ENCODE measurements at places on chromosomes 1 and 21. TPM values are rescaled to one million over a fixed set of nuclear protein-coding genes. Genes with fewer than 3 reads are reported as not detected.
A peak's percentile ranks its signal among the peaks of the same experiment; 100 is the strongest.

DNA sequence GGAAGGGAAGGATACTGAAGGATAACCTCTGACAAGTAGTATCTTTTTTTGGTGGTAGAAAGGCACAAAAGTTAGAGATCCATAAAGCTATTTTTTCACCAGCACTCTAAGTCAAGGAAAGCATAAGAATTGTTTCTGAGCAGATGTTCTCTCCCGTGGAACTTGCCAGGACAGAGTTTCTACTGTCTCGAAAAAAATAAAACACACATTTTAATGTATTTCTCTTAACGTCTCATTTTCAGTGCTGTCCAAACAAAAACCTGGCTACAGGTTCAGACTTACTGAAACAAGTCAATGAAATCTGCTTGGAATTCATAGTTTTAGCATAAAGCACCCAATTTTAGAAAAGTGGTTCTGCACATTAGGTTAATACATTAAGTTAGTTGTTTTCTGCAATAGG is 338.3 kb downstream of the LTN1 start:
- H3K36me3 ChIP-seq = no peaks in the 10 kb centered on the region
- no peak for DNase-seq
- no peaks in the 10 kb centered on the region for H3K4me1 ChIP-seq
- H3K4me3 ChIP-seq = no peak overlapping the region
- no peaks in the 10 kb centered on the region for H3K27me3 ChIP-seq

DNA sequence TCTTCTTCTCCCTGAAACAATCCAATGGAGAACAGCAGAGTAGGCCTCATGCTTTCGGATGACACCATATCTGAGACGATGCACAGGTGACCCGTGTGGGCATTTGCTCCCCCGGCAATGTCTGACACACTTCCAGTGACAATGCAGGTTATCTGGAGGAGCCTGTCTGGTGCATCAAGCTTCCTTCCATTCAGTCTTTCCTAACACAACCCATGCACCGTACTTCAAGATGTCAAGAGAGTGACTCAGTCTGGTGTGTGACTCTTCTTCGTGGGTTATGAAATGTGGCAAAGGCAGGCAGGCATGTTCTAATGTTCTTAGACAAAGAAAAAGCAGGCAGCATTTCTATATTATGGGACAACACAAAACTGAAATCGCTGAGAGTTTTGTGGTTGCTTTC is 159.1 kb downstream of the EDEM3 start:
- H3K4me3 ChIP-seq = no peak overlapping the region
- H3K27me3 ChIP-seq = no peaks in the 10 kb centered on the region
- H3K4me1 ChIP-seq = no peaks in the 10 kb centered on the region
- DNase-seq = no peak
- no peaks in the 10 kb centered on the region for H3K36me3 ChIP-seq
- no peak overlapping the region for H3K27ac ChIP-seq

GRCh38 chr1:172486805-172487454 is 43.1 kb upstream of the PIGC start:
- no peaks in the 10 kb centered on the region for H3K27me3 ChIP-seq
- no peak overlapping the region for H3K4me3 ChIP-seq
- no peaks in the 10 kb centered on the region for H3K36me3 ChIP-seq
- H3K27ac ChIP-seq = no peak overlapping the region
- no peaks in the 10 kb centered on the region for H3K4me1 ChIP-seq
- no peak for DNase-seq

DNA sequence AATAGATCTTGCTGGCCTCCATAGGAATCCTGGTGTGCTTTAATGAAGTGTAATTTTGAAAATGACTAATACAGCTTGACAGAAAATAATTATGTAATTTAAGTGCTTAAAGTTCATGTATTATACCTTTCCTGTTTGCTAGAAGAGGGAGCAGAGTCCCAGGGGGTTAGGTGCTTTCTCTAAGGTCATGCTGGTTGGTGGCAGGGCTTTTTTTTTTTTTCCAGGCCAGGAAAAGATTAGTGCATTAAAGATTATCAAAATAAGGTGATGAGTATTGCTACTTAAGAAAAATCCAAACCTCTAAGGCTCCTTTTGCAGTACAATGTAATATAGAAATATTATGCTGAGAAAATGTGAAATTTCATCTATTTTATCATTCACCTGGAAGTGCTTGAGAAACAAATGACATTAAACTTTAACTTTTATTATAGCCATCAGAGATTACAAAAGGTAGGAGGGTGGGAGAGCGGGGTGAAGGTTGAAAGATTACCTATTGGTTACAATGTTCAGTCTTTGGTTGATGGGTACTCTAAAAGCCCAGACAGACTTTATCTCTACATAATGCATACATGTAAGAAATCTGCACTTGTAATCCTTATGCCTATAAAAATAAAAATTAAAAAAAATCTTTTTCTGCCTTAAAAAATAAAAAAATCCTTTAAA is 110.8 kb downstream of the RABGAP1L start:
- no peak overlapping the region for H3K27ac ChIP-seq
- H3K4me1 ChIP-seq = no peaks in the 10 kb centered on the region
- H3K27me3 ChIP-seq = no peaks in the 10 kb centered on the region
- H3K36me3 ChIP-seq = no peaks in the 10 kb centered on the region

DNA sequence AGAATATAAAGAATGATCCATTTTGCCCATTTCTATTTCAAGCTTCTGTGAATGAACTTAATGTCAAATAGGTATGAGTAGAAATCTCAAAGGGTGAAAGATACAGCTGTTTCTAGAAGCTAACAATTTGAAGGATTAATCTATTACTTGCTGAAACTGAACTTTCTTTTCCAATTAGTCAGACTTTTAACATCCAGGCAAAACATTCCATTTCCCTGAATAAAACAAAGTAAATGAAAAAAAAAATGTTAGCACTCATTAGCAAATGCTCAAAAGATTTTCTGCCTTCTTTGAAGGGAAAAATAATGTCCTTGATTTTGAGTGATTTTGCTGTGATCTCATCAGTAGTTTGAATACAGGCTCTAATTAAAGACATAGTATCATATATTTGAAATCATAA is 447.6 kb upstream of the PRMT6 start:
- H3K4me1 ChIP-seq = no peaks in the 10 kb centered on the region
- no peaks in the 10 kb centered on the region for H3K27me3 ChIP-seq
- no peak overlapping the region for H3K4me3 ChIP-seq
- H3K36me3 ChIP-seq = no peaks in the 10 kb centered on the region
- DNase-seq = no peak

GRCh38 chr21:17441370-17441769 is 71.5 kb upstream of the CXADR start:
- peaks cover 3% of the 10 kb centered on the region for H3K4me1 ChIP-seq
- DNase-seq = peak; percentile 68
- no peaks in the 10 kb centered on the region for H3K27me3 ChIP-seq
- H3K27ac ChIP-seq = no peak overlapping the region
- H3K36me3 ChIP-seq = no peaks in the 10 kb centered on the region

DNA sequence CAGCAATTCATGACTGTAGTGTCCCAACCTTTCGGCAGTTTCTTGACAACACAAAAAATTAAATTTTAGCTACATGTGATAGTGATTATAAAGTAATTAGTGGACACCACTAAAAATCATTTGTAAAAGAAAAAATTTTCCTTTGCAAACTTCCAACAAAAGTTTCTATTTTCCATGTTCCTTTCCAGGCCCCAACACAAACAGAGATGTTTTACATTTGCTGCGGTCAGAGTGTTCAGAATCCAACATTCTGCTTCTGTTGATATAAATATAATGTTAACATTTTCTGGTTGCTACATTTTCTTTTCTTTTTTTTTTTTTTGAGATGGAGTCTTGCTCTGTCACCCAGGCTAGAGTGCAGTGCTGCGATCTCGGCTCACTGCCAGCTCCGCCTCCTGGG is 54.9 kb upstream of the WLS start:
- no peak overlapping the region for H3K4me3 ChIP-seq
- H3K27me3 ChIP-seq = no peaks in the 10 kb centered on the region
- no peaks in the 10 kb centered on the region for H3K36me3 ChIP-seq
- H3K27ac ChIP-seq = no peak overlapping the region
- no peaks in the 10 kb centered on the region for H3K4me1 ChIP-seq

- H3K36me3 ChIP-seq = peaks cover 76% of the 10 kb centered on the region
- no peak overlapping the region for H3K27ac ChIP-seq
- peaks cover 61% of the 10 kb centered on the region for H3K4me1 ChIP-seq
- no peak for DNase-seq
These were observed 16.9 kb downstream of the PTPRF start for GRCh38 chr1:43547538-43548072.

Gene CSMD2
- 19.4 TPM for total RNA-seq

Gene DRAXIN
- total RNA-seq = 6.3 TPM

DNA sequence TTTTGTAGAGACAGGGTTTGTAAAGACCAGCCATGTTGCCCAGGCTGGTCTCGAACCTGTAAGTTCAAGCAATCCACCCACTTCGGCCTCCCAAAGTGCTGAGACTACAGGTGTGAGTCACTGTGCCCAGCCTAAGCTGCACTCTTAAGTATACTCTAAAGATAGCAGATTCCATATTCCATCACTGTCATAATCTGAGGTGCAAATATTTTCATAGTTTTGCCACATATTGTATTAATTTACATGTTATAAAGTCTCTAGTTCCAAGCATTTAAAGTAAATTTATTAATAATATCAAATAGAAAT is 121.3 kb downstream of the HFM1 start:
- H3K27ac ChIP-seq = no peak overlapping the region
- no peak overlapping the region for H3K4me3 ChIP-seq
- H3K36me3 ChIP-seq = no peaks in the 10 kb centered on the region
- DNase-seq = no peak

Gene PLA2G5
- total RNA-seq = 1.9 TPM

DNA sequence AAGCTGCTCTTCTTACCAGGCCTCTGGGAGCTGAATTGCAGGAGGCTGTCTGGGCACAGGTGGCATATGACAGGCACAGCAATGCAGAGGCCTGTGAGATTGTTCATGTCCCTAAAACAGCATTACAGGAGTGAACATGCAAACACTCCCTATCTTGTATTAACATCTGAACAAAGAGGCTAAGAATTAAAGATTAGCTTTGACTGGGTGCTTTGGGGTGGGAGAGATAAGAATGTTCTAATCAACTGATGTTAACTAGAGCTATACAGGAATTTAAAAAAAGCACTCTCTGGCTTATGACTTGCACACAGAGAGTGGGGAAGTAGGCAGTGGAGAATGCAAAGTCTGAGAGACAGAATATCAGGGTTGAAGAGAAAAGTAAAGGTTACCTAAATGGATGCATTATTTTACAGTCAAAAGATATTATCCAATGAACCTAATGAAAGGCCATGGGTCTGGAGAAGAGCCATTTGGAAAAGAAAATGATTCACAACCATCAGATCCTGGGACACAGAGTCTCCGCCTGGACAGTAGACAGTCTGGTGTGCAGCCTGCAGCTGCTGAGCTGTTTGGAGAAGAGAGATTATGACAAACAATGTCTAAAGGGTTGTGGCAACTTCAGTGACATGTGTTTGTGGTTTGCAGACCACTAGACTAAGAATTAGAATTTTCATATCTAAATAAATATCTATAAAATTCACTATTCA is 20.2 kb downstream of the DPT start:
- H3K27me3 ChIP-seq = no peaks in the 10 kb centered on the region
- H3K27ac ChIP-seq = no peak overlapping the region
- H3K4me1 ChIP-seq = no peaks in the 10 kb centered on the region
- no peak for DNase-seq
- H3K36me3 ChIP-seq = no peaks in the 10 kb centered on the region

- no peaks in the 10 kb centered on the region for H3K27me3 ChIP-seq
- H3K4me1 ChIP-seq = no peaks in the 10 kb centered on the region
- H3K27ac ChIP-seq = no peak overlapping the region
- H3K4me3 ChIP-seq = no peak overlapping the region
These were observed 31.1 kb upstream of the SCYL3 start for GRCh38 chr1:169924829-169925228.

DNA sequence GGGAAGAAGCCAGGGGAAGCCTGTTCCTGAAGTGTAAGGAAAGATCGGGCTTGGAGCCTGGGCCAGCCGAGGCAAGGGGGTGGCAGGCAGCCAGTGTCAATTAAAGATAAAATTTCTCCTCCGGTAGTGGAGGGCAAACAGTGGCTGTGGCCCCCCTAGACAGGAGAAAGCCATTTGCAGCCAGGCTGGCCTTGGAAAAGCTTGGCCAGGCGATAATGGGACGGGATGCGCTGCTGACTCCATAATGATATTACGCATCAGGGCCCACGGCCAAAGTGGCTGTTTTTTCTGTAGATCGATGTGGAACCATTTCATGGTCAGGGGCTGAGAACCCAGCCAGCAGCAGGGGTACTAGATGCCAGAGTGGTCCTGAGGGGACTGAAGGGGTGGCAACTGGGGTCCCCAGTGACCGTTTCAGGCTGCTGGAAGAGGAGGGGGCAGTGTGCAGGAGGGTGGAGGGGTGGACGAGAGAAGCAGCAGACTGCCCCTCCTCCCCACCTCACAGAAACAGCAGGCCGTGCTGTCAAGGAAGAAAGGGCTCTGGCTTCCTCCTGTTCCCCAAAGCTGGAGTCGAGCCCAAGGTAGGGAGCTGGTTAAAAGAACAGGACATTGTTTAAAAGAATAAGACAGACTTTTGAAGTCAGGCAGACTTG is 25.2 kb downstream of the KCNC4 start:
- H3K4me1 ChIP-seq = peaks cover 63% of the 10 kb centered on the region
- peaks cover 33% of the 10 kb centered on the region for H3K36me3 ChIP-seq
- no peak for DNase-seq
- no peak overlapping the region for H3K4me3 ChIP-seq
- H3K27me3 ChIP-seq = no peaks in the 10 kb centered on the region

DNA sequence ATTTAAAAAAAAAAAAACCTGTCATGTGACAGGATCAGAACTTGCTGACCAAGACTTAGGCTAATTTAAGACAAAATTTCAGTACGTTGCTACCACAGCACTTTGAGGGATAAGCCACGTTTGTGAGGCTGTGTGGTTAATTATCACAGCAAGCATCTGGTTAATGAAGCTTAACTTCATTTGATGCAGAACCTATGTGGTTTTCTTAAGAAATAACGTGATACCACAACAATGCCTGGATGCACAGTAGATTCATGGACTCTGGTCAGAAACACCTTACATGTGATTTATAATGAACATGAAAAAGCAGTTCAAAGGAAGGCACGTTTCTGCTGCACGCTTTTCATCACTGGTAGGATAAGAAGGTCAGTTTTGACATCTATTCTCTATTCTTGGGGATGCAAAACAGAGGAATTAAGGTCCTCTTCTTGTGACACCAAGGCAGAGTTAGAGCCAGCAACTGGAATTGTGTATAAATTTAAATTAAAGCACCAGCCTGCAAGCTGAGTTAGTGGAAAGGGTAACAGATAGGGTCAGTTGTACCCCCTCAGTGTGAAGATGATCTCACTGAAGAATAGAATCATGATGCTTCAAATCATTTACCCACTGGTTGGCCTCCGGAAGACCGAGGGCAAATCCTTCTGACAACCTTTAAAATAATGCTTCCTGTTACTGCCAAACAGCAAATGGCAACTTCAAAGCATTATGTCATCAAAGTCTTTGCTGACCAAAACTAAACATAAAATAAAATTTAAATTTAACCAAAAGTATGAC is 6.0 kb upstream of the KRTAP8-1 start:
- no peaks in the 10 kb centered on the region for H3K4me1 ChIP-seq
- no peaks in the 10 kb centered on the region for H3K36me3 ChIP-seq
- no peak overlapping the region for H3K4me3 ChIP-seq
- H3K27me3 ChIP-seq = no peaks in the 10 kb centered on the region
